Activated CD4-positive, alpha-beta T cell treated with anti-CD3 and anti-CD28 coated beads for 24 hours (primary cell): ENCODE measurements at places on chromosomes 12 and 14.

DNA sequence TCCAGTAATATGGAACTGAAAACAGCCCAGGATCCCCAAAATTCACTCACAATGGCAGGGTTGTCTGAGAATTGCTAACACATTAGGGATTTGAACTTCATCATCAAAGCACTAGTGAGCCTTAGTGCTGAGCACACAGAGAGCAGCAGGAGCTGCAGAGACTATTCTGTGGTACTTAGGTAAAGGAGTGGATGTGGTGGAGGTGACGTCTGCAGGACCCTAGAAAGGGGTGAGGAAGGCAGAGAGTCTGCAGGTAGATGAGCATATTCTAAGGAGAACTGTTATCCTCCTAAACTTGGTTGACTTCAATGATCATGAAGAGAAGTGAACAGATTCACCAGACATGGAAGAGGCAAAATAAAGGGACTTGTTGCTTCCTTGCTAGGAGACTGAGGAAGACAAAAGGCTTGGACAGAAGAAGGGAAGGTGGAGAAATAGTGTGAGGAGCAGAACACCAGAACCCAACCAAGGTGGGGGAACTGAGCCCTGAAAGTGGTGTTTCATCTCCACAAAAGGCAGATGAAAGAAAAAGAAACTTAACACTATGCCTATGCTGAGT, 1164.0 kb downstream of the TMEM121 start:
- DNase-seq = no peak

- no peak for DNase-seq
Measured at GRCh38 chr14:59475709-59476108, 8.5 kb downstream of the L3HYPDH start.

GRCh38 chr12:22335794-22336166, 1.3 kb upstream of the ST8SIA1 start:
- DNase-seq = no peak

GRCh38 chr12:20366776-20367409, 1.4 kb upstream of the PDE3A start:
- DNase-seq = no peak

- DNase-seq = no peak
Measured at GRCh38 chr12:22360774-22361173, 26.3 kb upstream of the ST8SIA1 start.

DNA sequence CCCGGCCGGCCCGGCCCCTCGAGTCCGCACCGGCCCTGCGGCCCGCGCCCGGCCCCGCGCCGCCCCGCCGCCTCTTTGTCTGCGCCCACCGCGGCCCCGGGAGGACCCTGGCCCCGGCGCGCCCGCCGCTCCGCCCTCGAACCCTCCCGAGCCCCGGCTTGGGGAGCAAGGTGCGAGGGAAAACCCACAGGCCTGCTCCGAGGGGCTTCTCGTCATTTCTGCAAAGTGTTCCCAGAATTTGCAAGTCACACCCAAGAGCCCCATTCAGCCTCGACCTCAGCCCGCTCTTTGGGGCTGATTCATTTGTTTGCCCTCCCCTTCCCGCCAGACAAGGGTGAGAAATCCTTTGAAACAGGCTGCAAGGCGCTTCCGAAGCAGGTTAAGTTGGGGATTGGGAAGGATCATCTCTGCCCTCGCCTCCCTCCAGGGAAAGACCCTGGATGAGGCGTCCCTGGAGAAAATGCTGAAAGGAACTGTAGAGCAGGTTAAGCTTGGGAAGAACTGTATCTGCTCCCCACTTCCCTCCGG, 325 bp upstream of the CLIP1 start:
- DNase-seq = no peak

- DNase-seq = no peak
Measured at GRCh38 chr14:97039717-97040363, 242.7 kb downstream of the VRK1 start.

DNA sequence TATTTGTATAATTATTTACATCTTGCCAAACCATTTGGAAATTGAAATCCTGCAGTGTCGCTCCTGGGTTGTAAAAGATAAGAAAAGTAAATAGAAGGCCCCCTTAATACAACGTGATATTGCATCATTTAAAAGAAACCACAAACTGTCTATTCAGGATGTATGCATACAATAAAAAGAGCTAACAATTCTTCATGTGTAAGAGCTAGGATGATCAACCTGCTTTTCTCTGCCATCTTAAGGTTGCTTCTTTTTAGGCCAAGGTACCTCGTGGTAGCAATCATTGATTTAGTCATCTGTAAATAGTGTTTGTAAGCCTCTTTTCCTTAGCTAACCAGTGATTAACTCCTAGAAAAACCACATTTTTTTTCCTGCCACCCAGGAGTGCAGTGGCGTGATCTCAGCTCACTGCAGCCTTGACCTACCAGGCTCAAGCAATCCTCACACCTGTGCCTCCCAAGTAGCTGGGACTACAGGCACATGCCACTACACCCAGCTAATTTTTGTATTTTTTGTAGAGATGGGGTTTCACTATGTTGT, 3.3 kb upstream of the USP44 start:
- DNase-seq = no peak

- DNase-seq = no peak
Measured at GRCh38 chr12:96720363-96720705, 186.7 kb upstream of the NEDD1 start.

DNA sequence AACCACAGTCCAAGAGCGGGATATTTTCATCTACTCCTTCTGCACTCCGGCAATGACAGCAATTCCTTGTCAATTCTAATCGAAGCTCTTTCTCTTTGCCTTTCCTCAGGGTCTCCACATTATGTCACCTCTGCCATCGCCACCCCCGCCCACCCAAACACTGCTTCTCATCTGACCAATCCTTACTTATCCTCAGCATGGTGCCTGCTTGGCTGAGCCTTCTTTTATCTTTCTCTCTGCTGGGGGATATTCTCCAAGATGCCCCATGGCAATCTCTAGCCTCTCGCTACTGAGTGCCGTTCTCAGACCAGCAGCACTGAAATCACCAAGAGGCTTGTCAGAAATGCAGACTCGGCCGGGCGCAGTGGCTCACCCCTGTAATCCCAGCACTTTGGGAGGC, 100.6 kb downstream of the PTPRB start:
- no peak for DNase-seq

DNA sequence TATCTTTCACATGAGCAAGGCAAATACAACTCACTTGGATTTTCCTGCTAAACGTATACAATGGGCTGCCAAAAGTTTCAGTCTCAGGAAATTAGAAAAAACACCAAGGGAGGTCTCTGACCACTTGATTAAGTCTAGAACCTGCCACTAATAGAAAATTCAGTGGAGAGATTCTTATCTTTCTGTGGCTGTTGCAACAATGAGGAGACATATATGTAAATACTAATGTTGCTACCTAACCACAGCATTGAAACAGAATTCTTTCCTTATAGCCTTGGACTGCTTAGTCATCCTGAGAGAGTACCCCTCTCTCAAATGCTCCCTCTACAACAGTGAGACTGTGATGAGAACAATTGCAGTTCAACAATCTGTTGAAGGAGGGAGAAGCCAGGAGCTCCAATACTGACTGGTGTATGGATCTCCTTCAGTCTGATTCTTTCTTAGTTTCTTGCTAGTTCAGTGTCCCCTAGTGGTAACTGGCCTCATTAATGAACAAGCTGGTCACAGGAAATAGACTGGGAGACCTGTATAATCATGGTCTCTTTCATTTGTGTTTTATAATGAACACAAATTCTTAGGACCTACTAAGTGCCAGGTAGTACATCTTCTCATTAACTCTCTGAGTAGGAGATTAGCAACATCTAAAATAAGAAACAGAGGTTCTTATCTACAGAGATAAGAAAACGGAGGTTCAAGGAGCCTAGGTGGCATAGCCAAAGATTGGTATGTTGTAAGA, 164.5 kb downstream of the SLC38A4 start:
- DNase-seq = no peak

DNA sequence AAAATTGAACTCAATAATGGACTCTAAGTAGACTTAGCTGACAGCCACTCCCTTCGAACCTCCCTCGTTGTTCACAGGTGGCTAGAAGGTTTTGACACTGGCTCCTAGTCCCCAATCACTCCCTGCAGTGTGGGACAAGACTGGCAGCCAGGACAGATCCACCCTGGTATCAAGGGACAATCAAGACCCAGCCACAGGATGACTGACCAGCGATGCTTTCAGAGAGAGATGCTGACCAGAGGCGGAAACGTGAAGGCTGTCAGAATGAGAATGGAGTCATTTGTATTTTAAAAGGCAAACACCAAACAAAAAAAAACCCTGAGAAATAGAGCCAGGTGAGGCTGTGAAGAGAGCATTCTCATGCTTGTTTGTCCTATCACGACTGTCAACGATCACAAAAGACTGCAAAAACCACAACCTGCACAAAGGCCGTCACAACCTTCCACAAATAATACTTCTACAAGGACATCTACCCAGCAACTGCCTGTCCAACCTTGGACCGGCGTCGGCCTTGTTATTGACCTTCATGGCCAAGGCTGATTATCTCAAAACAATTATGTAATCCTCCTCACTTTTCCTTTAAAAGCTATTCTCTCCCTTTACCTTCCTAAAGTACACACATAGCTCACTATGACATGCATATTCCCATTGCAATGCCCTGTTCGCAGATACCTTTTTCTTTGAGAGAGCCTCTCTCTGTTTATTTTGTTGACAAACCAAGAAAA, 13.2 kb downstream of the EIF5 start:
- no peak for DNase-seq

DNA sequence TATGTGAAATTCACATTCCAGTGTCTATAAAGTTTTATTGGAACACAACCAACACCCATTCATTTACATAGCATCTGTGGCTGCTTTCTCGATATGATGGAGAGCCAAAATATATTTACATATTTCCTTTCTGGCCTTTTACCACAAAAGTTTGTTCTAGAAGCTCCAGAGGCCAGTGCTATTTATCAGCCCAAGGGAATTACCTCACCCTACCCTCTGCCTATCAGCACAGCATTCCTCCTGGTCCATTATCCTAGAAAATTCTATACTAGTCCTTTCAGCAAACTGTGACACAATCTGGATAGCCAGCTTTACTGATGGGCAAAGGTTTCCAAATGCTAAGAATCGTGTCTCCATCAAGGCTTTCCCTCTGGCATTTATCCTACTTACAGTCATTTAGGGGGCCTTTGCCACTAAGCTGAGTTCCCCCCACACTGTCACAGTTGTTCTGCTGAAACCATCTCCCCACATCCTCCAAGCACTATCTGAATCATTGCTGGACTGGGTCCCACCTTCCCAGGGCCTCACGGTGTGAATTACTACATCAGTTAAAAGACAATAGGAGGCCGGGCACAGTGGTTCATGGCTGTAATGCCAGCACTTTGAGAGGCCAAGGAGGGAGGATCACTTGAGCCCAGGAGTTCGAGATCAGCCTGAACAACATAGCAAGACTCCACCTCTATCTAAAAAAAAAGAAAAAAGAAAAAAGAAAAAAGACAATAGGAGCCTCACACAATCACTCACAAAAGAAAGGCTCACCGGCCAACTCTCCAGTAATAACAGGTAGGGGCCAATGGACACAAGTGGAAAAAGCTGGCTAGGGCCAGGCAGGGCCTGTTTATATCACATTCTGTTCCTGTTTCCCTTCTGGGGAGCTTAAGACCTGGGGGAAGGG, 12.1 kb downstream of the SYNE3 start:
- DNase-seq = no peak

GRCh38 chr14:104364830-104365229, 214.7 kb upstream of the C14orf180 start:
- DNase-seq = no peak

DNA sequence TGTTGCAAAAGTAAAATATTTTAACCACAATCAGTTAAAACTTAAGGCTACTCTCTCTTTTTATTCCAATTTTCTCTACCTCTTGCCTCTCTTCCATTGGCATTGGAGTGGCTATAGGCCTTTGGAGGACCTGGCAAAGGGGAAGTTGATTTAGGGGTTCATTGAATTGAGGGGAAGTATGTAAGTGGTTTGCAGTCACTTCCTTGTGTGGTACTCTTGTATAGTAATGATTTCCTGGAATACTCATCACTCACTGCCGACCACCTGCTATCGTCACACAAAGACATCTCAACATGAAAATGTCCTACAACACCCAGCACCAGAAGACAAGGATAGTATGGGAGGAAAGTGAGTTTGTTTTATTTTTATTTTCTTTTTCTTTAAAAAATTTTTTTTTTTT, 45.7 kb upstream of the CPM start:
- no peak for DNase-seq

DNA sequence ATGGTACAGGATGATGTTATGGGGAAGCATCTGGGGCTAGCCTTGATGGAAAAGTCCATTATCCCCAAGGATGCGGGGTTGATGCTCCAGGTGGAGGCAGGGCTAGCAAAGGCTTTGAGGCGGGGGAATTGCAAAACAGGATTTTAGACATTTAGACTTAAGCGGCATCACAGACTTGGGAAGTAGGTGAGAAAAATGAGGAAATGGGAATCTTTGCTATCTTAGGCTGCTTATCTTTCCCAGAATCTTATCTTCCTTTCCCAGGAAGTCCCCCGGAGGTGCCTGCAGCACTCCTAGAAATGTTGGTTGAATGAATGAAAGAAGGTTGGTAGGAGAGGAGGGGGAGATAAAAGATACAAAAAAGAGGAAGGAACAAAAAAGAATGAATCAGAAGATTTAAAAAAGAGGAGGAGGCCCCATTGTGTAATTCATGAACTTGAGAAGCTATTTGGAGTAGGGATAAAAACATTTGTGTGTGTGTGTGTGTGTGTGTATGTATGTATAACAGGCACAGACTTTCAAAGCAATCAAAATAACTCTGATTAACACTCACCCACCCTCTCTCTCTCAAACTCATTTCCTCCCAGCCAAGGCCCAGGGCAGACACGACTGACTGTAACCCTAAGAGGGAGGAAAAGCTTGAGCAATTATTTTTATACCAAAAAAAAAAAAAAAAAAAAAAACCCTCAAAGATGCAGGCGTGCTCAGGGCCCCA, 62.5 kb upstream of the TBX3 start:
- no peak for DNase-seq

DNA sequence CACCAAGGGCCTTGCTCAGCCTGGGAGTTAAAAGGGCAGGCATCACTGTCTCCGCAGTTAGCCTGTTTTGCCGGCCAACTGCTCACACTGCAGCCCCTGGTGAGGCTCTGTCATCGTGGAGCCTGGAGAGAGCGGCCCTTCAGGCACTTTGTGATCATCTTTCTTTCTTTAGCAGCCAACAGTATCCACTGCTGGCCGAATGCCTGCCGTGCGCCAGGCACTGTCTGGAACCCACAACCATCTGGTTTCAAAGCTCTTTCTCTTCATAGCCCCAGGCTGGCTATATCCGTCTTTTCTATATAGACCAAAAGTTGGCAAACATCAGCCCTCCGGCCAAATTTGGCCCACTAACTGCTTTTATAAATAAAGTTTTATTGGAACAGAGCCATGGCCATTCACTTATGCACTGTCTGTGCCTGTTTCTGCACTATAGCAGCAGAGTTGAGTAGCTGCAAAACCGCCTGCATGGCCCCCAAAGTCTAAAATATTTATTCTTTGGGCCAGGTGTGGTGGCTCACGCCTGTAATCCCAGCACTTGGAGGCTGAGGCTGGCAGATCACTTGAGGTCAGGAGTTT, 29.5 kb downstream of the SLC8B1 start:
- DNase-seq = no peak

DNA sequence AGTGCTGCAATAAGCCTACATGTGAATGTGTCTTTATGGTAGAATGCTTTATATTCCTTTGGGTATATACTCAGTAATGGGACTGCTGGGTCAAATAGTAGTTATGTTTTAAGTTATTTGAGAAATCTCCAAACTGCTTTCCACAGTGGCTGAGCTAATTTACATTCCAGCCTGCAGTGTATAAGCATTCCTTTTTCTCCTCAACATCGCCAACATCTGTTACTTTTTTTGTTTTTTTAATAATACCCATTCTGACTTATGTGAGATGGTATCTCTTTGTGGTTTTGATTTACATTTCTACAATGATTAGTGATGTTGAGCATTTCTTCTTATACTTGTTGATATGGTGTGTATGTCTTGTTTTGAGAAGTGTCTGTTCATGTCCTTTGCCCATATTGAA, 1186.2 kb downstream of the BCL11B start:
- no peak for DNase-seq

GRCh38 chr12:102438047-102438826, 42.1 kb downstream of the IGF1 start:
- no peak for DNase-seq
